Stimulated activated CD4-positive, alpha-beta T cell treated with anti-CD3 and anti-CD28 coated beads, Interleukin-15, amount 100 ng/mL, for 24 hours (primary cell): ENCODE measurements at places on chromosomes 2 and 18.

DNA sequence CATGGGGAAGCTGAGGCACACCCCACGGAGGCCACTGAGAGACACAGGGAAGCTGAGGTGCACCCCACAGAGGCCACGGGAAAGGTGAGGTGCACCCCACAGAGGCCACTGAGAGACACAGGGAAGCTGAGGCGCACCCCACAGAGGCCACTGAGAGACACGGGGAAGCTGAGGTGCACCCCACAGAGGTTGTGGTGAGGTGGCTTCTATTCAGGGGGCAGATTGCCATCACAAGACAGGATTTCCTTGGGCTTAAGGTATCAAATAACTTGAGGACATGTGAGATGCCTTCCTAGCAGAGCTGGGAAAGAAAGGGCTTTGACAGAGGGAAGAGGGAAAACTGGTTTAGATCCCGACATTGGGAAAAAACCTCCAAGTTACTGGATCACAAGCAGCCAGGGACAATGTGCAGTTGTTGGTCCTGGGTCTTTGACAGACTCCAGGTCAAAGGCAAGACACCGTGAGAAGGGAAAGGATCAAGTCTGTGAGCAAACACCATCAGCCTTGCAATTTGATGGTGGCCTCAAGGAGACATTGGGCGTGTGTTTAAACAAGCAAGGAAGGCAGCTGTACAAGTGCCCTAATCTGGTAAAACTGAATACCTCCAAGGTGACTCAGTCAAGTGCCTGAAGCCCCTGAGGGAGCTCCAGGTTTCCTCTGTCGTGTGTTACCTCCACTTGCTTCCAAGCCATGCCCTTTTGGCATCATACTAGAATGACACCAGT, 133.2 kb upstream of the EPAS1 start:
- no peak for DNase-seq

GRCh38 chr18:72342933-72343332, 201.2 kb downstream of the CBLN2 start:
- DNase-seq: no peak

DNA sequence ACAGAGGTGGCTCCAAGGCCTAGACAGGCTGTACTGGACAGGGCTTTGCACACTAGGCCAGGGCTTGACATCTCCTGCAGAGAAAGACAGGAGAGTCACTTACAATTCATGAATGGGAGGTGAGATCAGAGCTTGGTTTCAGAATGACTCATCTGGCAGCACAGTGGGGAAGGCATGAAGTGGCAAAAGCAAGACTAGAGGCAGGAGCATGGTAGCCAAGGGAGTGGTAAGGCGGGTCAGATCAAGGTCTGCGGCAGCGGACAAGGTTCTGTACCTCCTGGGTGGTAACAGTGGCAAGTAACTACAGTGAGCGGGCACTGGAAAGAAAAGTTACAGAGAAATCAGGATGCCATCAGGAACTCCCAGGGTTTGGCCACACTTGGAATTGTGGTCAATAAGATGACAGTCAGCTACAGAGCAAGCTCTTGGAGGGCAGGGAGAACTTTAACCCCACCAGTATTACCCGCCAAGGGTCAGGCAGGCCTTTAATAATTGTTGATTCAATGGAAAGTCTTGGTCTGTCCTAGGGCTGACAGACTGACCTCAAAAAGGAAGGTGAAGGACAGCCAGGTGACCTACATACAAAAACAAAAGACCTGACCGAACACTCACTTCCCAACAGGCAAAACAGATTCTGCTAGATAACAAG, 5.7 kb downstream of the MCFD2 start:
- peak; percentile 57 for DNase-seq

- DNase-seq: no peak
These were observed 112.0 kb upstream of the THOC1 start for GRCh38 chr18:379681-380330.

DNA sequence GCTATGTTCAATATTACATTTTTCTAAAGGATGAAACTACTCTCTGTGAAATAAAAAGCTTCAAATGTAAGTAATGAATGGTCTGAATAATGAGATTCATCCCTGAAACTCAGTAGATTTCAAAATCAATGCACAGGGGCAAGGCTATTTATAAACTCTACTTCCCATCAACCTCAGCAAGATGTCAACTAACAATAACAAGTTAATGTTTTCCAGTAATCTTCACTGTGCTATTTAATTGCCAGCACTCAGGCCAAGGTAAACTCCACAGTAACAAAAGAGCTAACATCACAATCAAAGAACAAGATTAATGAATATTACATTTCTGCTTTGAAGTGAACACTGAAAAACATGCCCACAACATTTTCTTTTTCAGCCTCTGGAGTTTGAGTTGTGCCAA, 144.3 kb upstream of the ZFP36L2 start:
- DNase-seq: no peak

- DNase-seq: no peak
These were observed 14.4 kb downstream of the MYCN start for GRCh38 chr2:15954761-15955160.

DNA sequence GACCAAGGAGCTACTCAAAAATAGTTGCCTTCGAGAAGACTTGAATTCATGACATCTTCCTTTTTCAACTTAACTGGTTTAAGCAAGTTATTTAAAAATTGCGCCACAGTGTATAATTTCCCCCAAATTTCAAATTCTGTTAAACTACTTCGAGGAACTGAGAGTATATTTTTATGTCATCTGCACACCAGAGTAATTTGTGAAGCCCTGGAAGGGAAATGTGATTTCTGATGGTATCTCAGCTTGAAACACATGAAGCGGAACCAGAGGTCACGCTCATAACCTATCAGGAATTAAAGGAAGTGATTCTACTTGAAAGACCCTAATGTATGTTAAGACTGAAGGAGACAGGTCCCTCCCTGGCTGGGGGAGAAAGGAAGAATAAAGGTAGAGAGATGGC, 33.9 kb upstream of the DARS1 start:
- no peak for DNase-seq

DNA sequence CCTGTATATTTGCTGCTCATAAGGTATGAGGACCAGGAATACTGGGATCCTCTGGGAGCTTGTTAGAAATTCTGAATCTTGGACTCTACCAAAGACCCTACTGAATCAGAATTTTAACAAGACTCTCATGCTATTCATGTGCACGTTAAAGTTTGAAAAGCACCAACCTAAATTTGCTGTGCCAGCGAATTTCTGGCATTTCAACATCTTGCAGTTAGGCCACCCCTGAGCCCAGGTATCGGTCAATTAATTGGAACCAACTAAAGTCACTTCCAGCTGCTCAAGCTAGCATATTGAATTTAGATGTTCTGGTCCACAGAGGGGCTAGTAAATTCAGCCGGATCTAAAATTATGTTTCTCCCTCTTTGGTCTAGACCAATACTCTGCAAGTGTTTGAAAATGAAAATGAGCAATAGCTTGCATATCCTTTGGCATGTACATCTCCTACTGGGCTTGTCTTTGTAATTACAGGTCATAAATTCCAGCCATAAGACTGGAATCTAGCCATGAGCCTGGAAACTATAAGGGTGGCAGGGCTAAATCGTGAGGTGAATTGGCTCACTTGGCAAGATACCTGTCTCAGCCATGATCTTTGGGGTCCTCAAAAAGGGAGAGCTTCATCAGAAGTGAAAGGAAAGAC, 72.4 kb downstream of the SKA1 start:
- DNase-seq: no peak

DNA sequence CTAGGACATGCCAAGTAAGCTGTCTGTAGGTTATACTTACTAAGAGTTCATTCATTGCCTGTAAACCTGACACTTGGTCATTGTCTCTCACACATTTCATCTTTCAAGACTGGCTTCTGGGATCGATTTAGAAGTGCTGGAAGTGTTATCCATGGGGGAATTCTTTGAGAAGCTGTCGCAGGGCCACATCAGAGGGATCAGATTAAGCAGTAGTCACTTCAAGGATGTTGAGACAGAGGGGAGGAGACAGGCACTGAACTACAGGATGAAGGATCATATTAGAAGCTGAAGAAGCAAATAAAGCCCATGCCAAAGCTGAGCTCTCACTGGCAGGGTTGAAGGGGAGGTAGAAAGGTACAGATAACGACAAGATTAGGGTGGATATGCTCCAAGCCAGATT, 49.0 kb downstream of the CDK15 start:
- DNase-seq: no peak

GRCh38 chr2:22326250-22326649, 1058.7 kb upstream of the KLHL29 start:
- DNase-seq: no peak

- no peak for DNase-seq
These were observed 336.0 kb upstream of the HNRNPA3 start for GRCh38 chr2:176876493-176877103.

DNA sequence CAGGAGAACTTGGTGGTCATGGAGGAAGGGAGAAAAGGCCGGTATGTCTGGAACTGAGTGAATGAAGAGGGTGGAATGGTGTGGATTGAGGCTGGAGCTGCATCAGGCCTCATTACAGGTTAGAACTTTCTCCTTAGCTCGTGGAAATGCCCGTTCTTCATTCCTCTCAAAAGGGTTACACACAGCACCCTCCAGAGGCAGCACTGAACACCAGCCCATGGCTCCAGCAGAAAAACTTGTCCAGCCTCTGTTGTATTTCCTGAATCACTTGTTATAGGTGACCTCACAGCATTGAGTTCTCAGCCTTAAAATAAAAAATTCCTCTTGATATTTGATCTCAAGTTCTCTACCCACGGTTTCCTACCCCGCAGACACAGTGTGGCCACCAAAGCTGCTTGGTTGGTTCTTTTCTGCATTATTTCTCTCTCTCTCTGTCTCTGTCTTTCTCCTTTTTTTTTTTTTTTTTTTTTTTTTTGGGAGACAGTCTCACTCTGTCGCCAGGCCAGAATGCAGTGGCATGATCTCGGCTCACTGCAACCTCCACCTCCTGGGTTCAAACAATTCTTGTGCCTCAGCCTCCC, 89.6 kb downstream of the ITGB1BP1 start:
- DNase-seq: peak; percentile 12

GRCh38 chr2:51153236-51153635, 121.3 kb upstream of the NRXN1 start:
- no peak for DNase-seq

GRCh38 chr18:55302167-55302833, 285.7 kb downstream of the TCF4 start:
- DNase-seq: no peak

DNA sequence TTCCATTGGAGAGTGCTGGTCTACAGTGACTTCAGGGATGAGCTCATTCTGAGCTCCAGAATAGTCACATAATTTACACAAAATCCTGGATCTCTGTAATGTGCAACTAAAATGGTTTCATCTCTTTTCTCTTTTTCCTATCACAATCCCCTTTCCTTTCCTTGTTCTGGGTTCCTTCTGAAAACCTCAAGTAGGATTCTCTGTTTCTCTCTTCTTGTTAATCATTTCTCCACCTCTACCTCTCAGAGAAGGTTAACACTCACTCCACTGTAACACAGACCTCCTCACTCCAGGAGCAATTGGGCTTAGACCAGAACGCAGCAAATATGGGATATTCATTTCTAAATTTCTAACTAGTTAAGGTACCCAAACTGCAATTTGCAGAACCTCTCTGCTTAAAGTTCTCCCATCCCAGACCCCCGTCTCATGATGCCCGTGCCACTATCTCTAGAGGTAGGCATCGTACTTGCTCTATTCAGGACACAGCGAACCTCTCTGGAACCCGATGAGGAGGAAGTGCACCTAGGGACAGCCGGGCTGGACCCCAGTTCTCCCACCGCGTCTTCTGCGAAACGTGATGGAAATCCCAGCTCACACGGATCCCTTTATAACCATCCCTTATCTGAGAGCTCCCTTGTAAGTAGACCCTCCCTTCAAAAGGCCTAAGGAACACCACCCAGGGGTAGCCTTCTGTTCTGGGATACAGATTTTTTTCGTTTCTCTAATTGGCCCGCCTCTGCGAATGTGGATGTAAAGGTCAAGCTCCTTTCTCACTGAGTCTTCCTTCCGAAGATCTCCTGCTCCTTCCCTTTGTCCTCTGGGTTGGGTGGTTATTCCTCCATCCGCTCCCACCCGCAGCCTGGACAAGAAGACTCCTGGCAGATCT, 1.3 kb downstream of the FOXI3 start:
- DNase-seq: no peak

GRCh38 chr2:94759211-94759610, 112.0 kb upstream of the TEKT4 start:
- DNase-seq: peak; percentile 25

DNA sequence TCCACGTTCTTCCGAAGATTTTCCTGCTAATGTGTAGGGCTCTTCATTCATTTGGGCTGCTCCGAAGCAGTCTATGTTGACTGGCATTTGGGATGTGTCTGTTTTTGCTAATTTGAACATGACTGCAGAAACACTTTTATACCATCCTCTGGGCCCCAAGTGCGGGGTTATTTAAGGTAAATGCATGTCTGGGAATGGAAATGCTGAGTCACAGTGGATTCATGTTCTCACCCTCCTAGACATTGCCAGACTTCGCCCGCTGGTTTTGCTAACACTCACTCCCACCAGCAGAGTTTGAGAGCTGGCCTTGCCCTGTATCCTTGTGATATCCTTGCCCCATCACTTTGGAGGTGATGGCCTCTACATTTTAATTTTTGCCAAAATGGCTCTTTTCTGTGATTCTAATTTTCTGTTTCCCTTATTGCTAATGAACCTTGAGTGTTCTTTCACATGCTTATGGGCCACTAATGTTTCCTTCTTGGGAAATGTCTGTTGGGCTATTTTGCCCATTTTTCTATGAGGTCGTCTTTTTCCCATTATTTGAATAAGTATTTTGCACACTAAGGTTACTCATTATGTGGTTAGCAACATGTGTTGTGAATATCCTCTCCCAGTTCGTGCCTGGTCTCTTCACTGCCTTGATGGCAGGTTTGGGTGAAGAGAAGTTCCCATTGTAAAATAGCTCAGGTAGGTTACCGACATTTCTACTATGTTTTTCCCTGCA, 204.1 kb downstream of the GLI2 start:
- no peak for DNase-seq

GRCh38 chr18:22391407-22392345, 26.0 kb downstream of the CTAGE1 start:
- peak; percentile 12 for DNase-seq

GRCh38 chr2:143085125-143085784, 44.0 kb upstream of the ARHGAP15 start:
- DNase-seq: no peak

GRCh38 chr18:39721712-39722111, 2156.1 kb upstream of the CELF4 start:
- DNase-seq: no peak

DNA sequence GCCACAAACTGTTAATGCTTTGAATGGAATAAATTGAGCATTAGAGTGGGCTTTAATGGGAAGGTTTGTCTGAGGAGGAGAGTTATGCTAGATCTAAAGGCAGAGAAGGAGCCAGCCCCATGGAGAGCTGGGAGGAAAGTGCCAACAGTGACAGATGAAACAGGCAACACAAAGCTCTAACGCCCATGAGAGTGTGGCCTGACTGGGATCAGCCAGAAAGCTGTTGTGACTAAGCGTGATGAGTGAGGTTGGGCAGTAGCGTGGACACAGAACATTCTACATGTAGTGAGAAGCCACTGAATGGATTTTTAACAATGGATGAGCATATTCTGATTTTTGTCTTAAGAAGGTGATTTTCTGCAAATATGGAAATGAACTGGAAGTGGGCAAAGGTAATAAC, 185.3 kb upstream of the SIX2 start:
- no peak for DNase-seq

DNA sequence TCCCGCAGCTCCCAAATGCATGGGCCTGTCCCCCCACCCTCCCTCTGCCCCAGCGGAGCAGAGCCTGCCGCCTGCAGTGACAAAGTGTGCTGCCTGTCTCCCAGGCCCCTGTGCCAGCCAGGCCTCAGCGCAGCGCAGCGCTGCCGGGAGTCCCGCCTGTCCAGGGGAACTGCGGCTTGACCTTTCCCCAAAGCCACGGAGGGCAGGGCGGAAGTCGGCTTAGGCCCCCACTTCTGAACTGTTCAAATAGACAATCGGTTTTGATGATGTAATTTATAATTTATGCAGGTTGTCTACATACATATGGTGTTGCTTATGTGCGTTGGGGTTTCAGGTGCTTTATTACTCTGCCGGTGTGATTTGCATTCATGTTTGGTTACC, 7.1 kb downstream of the GBX2 start:
- DNase-seq: no peak
